Esophagus mucosa (tissue), 1 donor: ENCODE measurements at places on chromosomes 1 and 21. TPM values are rescaled to one million over a fixed set of nuclear protein-coding genes. Genes with fewer than 3 reads are reported as not detected.

PDE9A gene
- 1.8 TPM for total RNA-seq

NBPF6 gene
- total RNA-seq = not detected

LRRC40 gene
- 9.1 TPM for total RNA-seq

NID1 gene
- 5.3 TPM for total RNA-seq

OR2L13 gene
- not detected for total RNA-seq

MCOLN3 gene
- total RNA-seq = 0.36 TPM

SYNC gene
- total RNA-seq = 5.0 TPM

SPRR4 gene
- total RNA-seq = not detected

GRCh38 chr1:48082271-48082962 is 85.2 kb upstream of the TRABD2B start:
- ATAC-seq = no peak

- ATAC-seq = no peak
These were observed 303.3 kb upstream of the DEPDC1 start for GRCh38 chr1:68800182-68800581.

GRCh38 chr1:207024202-207025145 is 8.1 kb downstream of the C1orf116 start:
- no peak for ATAC-seq

GRCh38 chr1:81499487-81499886 is 301.2 kb upstream of the ADGRL2 start:
- ATAC-seq = no peak

- no peak for ATAC-seq
These were observed 16.9 kb upstream of the IFNGR2 start for GRCh38 chr21:33386222-33386784.

- no peak for ATAC-seq
These were observed 43.0 kb downstream of the LHX4 start for GRCh38 chr1:180273066-180273465.
